Epithelial cell of umbilical artery (primary cell): ENCODE measurements at places on chromosomes 1 and 21. TPM values are rescaled to one million over a fixed set of nuclear protein-coding genes. Genes with fewer than 3 reads are reported as not detected.

The IQGAP3 gene
- total RNA-seq, result 16.6 and 17.2 TPM in 2 replicates

The TINAGL1 gene
- total RNA-seq, result 443 and 581 TPM in 2 replicates

The CRB1 gene
- total RNA-seq, result not detected in 2 replicates

The ATP1A2 gene
- not detected in 2 replicates for total RNA-seq

The GRIK1 gene
- total RNA-seq, result not detected in 2 replicates

The IGSF8 gene
- 10.1 and 13.8 TPM in 2 replicates for total RNA-seq

The CNN3 gene
- 282 and 416 TPM in 2 replicates for total RNA-seq

The LDLRAD1 gene
- not detected in 2 replicates for total RNA-seq

The C1orf116 gene
- total RNA-seq, result not detected in 2 replicates

The RCSD1 gene
- total RNA-seq, result under 0.01 and 0.15 TPM in 2 replicates

The PKP1 gene
- total RNA-seq, result under 0.01 TPM in 1 of 2 replicates, not detected in the other

The TFAP2E gene
- total RNA-seq, result under 0.01 TPM in 1 of 2 replicates, not detected in the other

The TNFRSF1B gene
- 20.8 and 33.0 TPM in 2 replicates for total RNA-seq

The NCF2 gene
- total RNA-seq, result not detected in 2 replicates
